ENCODE measurements at places on chromosomes 2 and 18.

- no peak for DNase-seq
These were observed 513.9 kb upstream of the MEX3C start for GRCh38 chr18:51711298-51711889.

- no peak for DNase-seq
These were observed 37.2 kb downstream of the POMC start for GRCh38 chr2:25131253-25131566.

DNA sequence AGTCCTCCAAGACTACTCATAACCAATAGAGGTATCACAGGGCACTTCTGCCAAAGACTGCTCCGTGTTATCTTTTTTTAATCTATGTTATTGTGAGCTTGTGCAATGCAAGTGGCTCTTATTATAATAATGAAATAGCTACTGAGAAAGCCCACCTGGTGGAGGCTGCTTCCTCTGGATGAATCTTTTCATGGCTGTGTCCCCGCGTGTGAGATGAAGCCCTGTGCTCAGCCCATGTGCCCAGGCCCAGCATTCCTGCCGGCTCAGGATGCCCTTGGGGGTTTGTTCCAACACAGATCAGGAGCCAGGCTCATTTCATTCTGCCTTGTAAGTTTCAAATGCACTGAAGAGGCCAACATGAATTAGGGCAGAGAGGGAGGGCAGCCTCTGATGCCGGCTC, 18.7 kb downstream of the APCDD1 start:
- DNase-seq: no peak

DNA sequence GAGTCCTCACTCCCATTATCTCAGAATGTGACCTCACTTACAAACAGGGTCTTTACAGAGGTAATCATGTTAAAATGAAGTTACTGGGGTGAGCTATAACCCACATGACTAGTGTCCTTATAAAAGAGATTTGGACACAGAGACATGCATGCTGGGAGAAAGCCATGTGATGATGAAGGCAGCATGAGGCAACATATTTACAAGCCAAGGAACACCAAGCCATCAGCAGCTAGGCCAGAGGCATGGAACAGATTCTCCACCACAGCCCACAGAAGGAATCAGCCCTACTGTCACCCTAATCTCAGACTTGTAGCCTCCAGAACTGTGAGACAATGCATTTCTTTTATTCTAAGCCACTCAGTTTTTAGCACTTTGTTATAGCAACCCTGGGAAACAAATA, 171.9 kb downstream of the EN1 start:
- DNase-seq: no peak

DNA sequence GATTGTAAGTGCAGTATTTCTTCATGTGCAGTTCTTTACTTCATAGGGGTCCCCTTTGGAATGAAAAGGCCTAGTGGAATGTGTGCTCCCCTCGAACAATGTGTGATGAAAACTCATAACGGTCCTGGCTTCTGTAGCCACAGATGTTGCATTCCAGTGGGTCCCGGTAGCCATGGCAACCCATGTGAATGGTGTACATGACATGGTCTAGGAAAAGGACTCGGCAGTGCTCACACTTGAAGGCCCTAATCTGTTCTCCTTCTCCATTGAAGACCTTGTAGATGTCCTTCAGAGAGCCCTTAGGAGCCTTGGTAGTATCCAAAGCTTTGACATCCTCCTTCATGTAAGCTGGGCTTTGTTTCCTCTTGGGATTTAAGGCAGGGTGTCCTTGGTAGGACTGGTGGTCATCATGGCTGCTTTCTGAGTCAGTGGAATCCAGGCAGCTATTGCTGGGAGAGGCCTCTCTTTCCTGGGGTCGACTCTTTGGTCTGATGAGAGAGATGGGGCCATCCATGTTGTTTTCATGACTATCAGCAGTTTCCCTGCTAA, 144.0 kb downstream of the IKZF2 start:
- no peak for DNase-seq

- no peak for DNase-seq
These were observed 51.2 kb upstream of the ADAM23 start for GRCh38 chr2:206392118-206392517.

DNA sequence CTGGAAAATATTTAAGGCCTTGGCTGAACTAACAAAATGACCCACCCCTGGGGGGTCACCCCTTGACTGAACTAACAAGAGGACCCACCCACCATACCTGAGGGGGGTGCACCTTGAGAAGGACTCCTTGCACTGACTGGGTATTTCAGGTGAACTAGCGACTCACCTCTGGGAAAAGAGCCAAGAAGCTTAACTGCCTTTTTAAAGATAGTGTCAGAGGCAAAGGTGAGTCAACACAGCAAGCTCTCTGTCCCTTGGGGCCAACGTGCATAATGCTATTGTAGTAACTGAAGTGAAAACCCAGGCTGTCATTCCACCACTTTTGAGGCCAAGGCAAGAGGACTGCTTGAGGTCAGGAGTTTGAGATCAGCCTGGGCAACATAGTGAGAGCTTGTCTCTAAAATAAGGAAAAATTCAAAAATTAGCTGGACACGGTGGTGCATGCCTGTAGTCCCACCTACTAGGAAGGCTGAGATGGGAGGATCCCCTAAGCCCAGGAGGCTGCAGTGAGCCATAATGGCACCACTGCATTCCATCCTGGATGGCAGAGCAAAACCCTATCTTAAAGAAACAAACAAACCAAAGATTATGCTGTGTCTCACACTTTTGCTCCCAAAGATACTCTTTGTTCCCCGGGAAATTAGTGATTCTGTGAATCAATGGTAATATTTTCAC, 36.4 kb upstream of the ZCCHC2 start:
- DNase-seq: no peak

- DNase-seq: no peak
These were observed 404 bp upstream of the AKAIN1 start for GRCh38 chr18:5197461-5197860.

DNA sequence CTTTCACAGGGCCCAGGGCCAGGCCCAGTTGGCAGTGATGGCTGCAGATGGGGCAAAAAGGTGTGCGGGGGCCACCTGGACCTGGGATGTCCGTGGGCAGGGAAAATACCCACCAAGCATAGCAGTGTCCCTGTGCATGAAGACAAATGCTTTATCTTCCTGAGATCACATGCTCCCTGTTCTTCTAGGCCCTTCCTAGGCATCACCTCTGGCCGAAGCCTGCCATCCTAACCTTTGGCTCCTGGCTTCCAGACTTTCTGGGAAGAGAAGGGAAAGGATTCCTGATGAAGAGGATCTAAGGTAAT, 105.0 kb upstream of the SMAD2 start:
- DNase-seq: no peak

GRCh38 chr2:142029974-142030373, 100.8 kb downstream of the LRP1B start:
- DNase-seq: no peak

GRCh38 chr2:74051504-74051903, 66.8 kb downstream of the TET3 start:
- DNase-seq: no peak

- DNase-seq: no peak
These were observed 611.0 kb downstream of the KCNJ3 start for GRCh38 chr2:155309483-155309882.

DNA sequence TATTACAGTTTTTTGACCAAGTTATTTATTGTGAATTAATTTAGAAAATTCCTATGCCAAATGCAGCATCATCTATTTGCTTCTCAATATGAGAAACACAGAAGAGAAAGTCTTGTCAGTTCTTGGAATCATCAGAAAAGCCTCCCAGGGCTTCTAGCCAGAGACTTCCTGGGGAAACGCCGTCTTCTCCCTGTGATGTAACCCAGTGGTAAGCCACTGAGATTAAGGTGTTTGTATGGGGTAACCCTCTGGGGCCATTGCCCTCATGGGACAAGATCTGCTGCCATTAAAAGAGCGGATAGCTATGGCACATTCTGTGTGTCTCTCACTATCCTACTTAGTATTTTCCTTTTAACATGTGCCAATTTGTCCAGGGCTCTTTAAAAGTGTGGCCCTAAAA, 28.0 kb downstream of the ANKRD29 start:
- DNase-seq: no peak

GRCh38 chr2:19532547-19533196, 174.2 kb upstream of the OSR1 start:
- no peak for DNase-seq

GRCh38 chr2:177616066-177616465, 223.5 kb downstream of the AGPS start:
- no peak for DNase-seq

DNA sequence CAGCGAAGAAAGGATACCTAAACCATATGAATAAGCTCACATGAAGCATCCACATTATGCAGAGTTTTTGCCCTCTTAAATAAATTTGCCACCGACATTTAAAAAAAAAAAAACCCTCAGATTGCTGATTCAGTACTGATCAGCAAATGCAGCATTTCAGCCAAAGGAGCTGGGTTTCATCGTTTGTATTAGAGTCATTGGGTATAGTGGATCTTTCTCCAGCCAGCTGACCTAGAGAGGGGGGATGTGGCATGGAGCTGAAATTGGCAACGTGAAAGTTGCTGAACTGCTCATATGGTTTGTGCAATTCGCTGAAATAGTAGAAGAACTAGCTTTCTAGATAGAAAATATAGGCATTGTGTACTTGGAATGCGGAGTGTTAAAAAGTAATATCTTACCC, 73.5 kb upstream of the ZNF397 start:
- no peak for DNase-seq

DNA sequence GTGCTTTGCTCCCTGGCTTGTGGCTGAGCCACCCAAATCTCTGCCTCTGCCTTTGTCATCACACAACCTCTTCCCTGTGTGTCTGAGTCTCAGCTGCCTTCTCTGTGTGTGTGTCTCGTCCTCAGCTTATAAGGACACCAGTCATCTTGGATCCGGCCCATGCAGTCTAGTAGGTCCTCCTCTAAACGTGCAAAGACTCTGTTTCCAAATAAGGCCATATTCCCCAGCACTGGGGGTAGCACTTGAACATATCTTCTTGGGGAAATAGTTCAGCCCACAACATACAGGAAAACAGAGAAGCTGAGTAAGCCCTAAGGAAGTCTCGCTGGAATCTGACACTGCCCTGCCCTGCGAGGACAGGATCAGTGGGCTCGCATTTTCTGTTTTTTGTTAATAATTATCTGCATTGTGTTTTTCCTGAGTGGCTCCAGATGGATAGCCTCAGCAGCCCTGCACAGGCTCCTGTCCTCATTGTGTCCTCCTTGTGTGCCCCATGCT, 42.1 kb downstream of the MTCL1 start:
- DNase-seq: no peak

DNA sequence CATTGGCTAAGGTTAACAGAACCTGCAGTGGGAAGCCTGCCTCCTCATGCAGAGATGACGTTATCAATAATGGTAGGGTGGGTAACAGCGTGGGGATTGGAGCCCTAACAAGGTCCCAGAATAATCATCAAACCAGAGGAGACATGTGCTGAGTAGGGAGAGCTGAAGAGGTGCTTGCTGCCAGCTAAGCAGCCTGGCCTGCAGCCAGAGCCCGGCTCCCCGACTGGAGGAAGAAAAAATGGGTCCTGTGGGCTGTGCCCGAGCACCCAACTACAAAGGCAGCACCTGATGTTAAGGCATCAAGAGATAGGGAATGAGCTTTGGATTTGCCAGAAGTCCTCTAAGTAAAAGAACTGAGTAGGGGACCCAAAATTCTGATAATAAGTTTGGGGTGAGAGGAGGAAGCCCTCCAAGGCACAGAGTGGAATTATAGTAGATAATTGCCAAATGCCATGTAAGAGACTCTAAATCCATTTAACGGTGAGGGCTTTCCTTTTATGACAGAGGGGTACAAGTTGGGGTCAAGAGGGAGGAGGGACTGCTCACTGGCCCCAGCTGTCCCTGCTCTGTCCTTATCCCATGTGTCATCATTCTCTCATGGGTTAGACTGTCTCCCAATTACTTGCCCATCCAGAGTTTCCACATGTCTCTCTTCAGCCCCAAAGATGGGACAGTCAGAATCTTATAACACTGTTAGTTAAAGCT, 156.1 kb downstream of the ANTXR1 start:
- DNase-seq: no peak

DNA sequence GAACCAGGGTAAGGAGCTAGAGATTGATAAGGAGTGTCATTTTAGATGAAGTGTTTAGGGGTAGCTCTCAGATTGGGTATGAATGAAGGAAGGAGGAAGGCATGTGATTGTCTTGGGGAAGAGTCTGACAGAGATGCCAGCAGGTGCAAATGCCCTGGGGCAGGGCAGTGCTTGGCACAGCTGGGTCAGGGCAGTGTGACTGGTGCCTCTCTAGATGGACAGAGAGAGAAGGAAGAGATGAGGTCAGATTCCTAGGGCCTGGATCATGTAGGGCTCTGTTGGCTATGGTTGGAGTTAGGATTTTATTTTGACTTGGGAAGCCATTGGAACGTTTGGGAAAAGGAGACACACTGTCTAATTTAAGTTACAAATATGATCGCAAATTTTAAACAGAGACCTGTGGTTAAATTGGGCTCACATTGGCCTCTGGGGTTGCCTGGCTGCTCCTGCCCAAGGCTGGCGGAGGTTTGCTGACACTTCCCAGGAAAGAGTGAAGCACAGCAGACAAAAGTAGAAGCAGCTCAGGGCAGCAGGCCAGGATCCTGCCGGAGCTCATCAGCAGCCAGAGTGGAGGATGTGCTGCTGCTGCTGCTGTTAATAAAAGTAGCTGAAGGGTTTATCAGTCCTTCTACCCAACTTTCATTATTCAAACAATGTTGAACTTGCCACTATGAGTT, 32.7 kb upstream of the FHL2 start:
- DNase-seq: peak; percentile 38

- no peak for DNase-seq
These were observed 11.2 kb downstream of the AOX1 start for GRCh38 chr2:200596774-200597570.

DNA sequence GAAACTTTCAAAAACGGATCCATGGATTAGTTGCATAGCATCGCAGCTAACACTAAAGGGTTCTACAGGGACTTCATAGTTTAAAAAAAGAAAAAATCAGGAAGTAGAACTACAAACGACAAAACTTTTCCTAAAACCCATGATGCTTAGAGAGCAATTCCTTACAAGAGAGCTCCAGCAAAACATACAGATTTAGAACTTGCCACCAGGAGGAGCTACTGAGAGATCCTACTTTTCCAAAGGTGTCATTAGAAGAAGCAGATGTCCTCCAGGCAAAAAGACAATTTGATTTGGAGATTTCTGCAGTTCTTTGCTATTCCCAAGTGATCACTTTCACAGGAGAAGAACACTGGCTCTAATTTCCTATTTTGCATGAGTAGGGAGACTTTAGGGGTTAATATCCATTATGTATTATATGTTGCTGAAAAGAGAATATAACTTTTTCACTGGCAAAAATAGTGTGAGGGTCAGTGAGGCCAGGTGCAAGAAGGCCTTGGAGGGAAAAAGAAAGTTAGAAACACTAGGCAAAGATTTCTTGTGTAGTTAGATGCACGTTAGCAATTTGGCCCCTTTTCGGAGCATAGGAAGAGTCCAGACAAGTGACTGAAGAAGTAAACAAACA, 436.2 kb downstream of the SUCLG1 start:
- peak; percentile 47 for DNase-seq

DNA sequence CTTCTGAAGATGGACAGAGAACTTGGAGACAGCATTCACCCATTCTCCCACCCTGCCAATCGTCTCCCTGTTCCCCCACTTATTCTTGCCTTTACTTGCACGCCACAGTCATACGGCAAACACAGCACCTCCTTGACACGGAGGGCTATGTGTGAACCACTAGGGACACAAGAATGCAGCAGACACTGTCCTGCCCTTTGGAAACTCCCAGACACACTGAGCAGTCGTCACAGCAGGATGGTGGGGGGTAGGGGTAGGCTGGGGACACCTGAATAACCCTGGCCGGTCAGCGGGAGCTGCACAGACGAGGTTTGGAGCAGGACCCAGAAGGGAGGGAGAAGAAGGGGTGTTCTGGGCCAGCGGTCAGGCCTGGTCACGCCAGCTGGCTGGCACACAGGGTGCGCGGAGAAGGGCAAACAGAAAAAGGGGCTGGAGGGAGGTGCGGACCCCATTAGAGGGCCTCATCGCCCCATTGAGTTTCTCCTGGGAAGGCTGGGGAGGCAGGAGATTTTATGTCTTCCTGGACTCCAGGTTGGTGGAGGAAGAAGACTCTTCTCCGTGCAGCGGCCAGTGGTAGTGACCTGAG, 40.0 kb upstream of the FOSL2 start:
- DNase-seq: no peak

Data from NCI-H1092 (cell line).